MG63 (cell line): ENCODE measurements at places on chromosomes 6 and 20. TPM values are rescaled to one million over a fixed set of nuclear protein-coding genes. Genes with fewer than 3 reads are reported as not detected.

- DNase-seq, result no peak
Measured at GRCh38 chr20:38218566-38218885, 42.0 kb downstream of the KIAA1755 start.

- DNase-seq, result peak; percentile 87
Measured at GRCh38 chr20:7967199-7967844, 27.1 kb upstream of the HAO1 start.

GRCh38 chr6:20302168-20302567, 89.9 kb upstream of the MBOAT1 start:
- DNase-seq, result no peak

- DNase-seq, result no peak
Measured at GRCh38 chr20:38673725-38674091, 50.6 kb upstream of the SLC32A1 start.

DNA sequence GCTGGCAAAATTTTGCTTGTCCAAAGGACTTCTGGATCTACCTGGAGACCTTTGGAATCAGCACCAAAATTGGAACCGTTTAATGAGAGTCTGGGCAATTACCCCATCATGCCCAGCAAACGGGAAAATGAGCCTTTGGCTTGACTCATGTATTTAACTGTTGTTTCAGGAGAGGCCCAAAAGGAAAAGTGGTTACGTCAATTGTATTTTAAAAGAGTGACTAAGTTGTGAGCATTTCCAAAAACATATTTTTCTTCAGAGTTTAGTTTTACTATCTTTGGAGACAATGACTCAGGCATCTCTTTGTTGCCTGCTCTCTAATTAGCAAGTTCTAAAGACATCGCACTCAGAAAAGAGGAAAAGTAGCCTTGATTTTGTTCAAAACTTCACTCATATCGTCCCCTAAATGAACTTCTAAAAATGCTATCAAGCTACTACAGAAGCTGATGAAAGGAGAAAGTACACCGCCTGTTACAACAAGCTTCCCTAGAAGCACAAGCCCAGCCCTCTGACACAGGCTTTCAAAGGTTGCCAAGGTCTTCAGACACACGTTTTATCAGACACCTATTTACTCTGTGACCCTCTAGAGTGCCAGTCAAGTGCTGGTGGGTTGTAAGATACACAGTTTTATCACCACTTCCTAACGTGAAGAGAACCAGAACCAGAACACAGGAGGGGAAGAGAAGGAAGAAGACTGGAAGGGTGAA, 146.2 kb downstream of the TBX18 start:
- DNase-seq, result peak; percentile 46

- no peak for DNase-seq
Measured at GRCh38 chr6:125987026-125987617, 782 bp downstream of the TRMT11 start.

DNA sequence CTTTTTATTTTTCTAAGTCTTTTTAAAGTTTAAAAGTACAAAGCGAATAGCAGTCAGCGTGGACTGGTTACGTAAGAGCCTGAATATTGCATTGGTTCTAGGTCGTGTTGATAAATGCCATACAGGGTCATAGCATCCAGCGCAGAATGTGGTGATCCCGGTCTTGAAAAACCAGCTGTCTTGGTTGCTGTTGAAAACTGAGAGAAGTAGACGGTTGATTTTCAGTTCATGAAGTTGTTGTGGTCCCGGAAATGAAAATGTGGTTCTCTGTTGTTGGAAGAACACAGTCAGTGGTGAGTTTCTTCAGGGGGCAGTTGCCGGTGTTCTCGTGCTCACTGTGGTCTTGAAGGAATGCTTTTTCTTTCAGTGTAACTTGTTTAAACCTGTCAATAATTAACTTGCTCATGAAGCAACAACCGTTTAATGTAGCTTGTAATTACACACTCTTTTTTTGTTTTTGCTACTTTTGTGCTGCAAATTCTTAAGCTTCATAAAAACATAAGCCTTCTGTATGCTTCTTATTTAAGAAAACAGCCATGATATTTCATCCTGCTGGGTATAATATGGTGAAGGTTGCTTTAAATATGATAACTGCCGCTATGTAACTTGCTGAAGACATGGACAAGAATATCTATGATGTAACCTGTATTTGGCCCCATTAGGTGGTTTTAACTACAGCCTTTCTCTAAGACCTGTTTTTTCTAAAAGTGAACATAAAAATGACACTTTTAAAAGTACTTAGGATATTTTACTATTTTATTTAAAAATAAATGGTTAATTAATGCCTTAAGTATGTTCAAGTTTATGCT, 64.8 kb upstream of the KIF25 start:
- DNase-seq, result no peak

DNA sequence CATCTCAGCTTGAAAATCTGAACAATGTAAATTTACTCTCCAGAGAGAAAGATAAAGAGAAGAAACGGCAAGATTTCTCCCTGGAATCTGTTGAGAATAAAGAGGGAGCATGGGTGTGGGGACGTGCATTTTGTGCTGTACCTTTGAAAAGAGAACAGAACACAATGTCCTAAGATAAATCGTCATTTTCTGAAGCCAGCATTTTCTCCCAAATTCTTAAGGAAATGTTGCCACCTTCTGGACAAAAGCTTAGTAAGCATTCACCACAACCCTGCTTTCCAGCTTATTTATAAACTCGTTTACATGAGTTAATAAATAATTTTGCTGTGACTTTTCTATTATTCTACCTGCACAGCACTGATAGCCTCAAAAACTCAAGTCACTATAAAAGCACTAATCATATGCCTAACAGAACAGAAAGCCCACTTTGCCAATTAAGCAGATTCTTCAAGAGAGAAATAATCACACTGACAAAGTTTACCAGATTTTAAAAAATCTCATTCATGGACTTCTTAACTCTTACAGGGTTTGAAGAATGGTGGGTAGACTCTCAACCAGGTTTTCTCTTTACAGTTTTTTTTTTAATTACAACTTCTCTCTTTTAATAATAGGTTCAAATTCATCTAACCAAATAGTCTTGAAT, 155.8 kb downstream of the MBOAT1 start:
- DNase-seq, result no peak

GRCh38 chr20:8265588-8265987, 133.5 kb downstream of the PLCB1 start:
- DNase-seq, result no peak

DNA sequence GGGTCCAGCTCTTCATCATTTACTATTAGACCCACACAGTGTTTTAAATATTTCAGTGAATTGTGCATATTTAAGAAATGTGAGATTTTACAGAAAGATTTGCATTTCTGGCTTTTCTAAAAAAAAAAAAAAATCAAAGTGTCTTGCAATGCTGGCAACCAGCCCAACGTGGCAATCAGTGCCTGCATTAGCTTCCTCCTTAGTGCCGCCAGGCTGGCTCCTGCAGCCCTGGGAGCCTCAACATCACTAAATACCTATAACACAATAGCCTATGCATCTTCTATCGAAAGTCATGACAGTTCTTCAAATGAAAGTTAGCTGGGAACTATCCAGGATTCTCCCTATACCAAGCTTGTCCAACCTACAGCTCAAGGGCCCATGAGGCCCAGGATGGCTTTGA, 9.4 kb upstream of the CD93 start:
- no peak for DNase-seq

- peak; percentile 34 for DNase-seq
Measured at GRCh38 chr6:87700397-87701343, 1.4 kb downstream of the AKIRIN2 start.

GRCh38 chr6:30802731-30803130, 58.4 kb upstream of the IER3 start:
- DNase-seq, result no peak

GRCh38 chr6:151179321-151179720, 60.4 kb upstream of the AKAP12 start:
- DNase-seq, result peak; percentile 62

GRCh38 chr20:24952376-24953208, 3.5 kb downstream of the CST7 start:
- no peak for DNase-seq

DNA sequence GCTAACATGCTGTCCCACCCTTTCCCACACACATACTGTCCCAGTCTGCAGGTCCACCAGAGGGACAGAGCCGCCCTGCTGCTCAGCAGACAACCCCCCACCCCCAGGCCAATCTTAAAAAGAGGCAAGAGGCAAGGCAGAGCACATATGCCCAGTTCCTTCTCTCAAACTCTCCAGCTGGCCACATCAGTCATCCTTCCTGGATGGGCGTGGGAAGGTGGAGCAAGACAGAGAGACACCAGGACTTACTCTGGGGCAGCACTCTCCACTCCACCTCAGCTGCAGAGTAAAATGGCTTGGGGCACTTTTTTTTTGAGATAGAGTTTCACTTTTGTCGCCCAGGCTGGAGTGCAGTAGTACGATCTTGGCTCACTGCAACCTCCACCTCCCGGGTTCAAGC, 10.8 kb downstream of the MOCS3 start:
- DNase-seq, result no peak

GRCh38 chr6:75752365-75752764, 3.3 kb downstream of the MYO6 start:
- no peak for DNase-seq

DNA sequence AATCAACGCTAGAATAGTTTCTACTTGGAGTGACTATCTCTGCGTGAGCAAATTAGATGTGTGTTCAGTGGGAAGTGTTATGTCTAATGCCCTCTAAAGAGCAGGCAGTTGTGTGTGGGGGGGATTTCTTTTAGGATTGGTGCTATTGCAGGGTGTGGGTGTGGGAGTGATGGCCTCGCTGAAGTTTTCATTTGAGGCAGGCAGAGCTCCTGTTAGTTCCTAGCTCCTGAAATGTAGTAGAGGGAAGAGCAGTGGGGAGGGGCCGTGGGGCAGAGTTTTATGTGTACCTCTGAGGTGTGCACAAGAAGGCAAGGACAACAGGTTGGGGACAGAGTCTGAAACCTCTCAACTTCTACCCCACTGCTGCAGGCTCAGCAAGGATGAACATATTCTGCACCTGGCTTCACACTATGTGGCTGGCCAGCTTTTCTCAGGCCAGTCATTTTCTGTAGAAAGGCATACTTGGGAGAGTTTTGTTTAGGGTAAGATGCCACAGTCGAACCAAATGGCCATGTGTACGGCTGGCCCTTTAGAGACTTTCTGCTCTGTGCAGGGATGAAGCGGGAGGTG, 229.2 kb upstream of the SUPT3H start:
- DNase-seq, result no peak

- no peak for DNase-seq
Measured at GRCh38 chr6:125245523-125246264, 56.1 kb downstream of the HDDC2 start.

- DNase-seq, result no peak
Measured at GRCh38 chr20:59123678-59124255, 39.9 kb upstream of the ZNF831 start.

- no peak for DNase-seq
Measured at GRCh38 chr20:48583171-48583570, 244.6 kb downstream of the PREX1 start.

GRCh38 chr6:34350137-34350933, 42.1 kb downstream of the NUDT3 start:
- DNase-seq, result no peak

GRCh38 chr20:4957939-4958362, 43.4 kb downstream of the SLC23A2 start:
- DNase-seq, result peak; percentile 9

DNA sequence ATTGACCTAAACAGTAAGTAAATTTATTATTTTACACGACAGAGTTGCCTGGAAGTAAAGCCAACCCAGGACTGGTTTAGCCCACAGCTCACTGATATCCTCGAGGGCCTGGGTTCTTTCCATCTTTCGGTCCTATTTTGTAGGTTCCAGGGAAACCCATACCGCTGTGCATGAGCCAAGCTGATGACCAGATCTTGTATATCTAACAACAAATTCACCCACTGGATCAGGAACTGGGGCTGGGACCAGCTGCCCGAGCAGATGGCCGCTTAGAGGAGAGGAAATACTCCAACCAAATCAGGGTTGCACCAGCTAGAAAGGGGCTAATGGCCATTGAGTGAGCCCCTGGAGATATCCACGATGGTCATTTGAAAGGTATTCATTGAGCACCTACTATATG, 139.2 kb downstream of the BACH2 start:
- DNase-seq, result no peak

DNA sequence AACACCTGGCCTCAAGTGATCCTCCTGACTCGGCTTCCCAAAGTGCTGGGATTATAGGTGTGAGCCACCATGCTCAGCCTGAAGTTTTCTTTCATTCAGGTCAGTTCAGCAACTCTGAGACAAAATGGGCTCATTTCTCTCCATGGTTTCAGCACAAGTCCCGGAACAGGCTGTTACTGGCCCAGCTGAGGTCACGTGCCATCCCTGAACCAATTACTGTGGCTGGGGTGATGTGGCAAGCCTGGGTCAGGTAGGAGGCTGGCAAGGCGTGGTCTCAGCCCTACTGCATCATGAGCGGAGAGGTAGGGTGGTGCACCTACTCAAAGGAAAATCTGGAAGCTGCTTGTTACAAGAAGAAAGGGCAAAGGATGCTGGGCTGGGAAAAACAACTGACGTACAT, 326.4 kb downstream of the KIF16B start:
- no peak for DNase-seq

DNA sequence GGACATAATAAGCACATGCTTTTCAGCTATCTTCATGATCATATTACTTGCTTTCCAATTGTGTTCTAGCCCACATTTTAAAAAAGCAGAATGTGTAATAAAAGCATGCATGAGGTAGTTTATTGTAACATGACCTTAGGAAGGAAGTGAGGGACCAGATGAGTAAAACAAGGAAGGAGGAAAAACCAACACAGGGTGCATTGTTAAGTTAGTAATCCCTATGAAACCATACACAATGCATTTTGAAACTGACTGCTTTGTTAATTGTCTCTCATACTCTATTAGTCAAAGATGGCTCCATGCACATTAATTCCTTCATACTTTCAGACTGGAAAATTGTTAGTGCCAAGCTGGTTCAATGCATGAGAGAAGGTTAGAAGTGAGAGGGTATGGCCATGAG, 37.7 kb upstream of the CENPW start:
- no peak for DNase-seq

GRCh38 chr20:38424401-38424800, 10.7 kb downstream of the SNHG17 start:
- no peak for DNase-seq

- no peak for DNase-seq
Measured at GRCh38 chr6:161732594-161732993, 458.7 kb upstream of the AGPAT4 start.

GRCh38 chr20:10239954-10240353, 21.3 kb downstream of the SNAP25 start:
- DNase-seq, result peak; percentile 11

GRCh38 chr20:33004141-33004751, at the start of gene SUN5:
Gene SUN5, minus strand, starts transcription at chr20:33004433. Its CDS starts 93 bp downstream, at chr20:33004340.
- no peak for DNase-seq

Gene SNX21
- 55.6 and 74.9 TPM in 2 replicates for total RNA-seq

Gene IL20RA
- 0.03 TPM in 1 of 2 replicates, not detected in the other for total RNA-seq

Gene SLC17A4
- total RNA-seq, result not detected in 2 replicates

Gene STX11
- total RNA-seq, result 0.35 and 1.3 TPM in 2 replicates

Gene WFDC2
- not detected in 2 replicates for total RNA-seq

Gene BTN3A1
- 11.2 and 11.3 TPM in 2 replicates for total RNA-seq

Gene NFATC2
- total RNA-seq, result not detected in 2 replicates

Gene UNC93A
- not detected in 2 replicates for total RNA-seq

Gene SRMS
- not detected in 2 replicates for total RNA-seq

Gene NKX2-4
- not detected in 2 replicates for total RNA-seq

Gene RCAN2
- total RNA-seq, result 5.5 and 7.6 TPM in 2 replicates
